ENCODE measurements at places on chromosomes 13 and 19.
A peak's percentile ranks its signal among the peaks of the same experiment; 100 is the strongest.

GRCh38 chr19:48442116-48443035 is 3.4 kb upstream of the GRWD1 start:
- DNase-seq, result no peak

DNA sequence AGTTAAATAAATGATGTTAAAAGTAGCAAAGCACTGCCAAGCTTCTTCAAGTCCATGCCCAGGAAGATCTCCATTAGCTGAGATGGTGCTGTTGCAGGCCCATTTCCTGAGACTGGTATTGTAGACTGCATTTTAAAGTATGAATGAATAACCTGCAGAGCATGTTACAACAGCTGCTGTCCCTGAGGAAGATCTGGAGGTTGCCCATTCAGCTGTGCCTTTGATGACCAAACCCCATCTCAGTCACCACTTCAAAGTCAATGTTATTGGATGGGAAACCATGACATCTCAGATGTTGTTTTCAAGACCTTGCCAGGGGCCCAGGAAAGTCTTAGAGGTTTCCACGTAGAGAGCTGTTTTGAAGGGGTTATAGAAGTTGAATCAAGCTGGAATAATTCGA is 281.3 kb downstream of the MTUS2 start:
- no peak for DNase-seq

DNA sequence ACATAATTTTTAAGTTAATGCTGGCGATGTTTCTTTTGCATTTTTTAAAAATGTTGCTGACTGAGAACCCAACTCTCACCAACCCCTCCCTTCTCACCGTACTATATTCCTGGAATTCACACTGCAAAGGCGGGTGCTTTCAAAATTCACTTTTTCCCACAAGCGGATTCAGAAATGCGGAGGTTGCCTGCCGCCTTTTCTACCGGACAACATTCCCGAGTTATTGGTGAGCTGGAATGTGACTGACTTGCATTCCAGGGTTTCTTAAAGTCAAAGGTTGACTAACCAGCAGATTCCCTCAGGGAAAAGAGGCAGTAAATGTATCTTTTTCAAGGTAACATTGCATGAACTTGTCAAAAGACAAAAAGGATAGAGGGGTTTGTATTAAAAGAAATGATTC is 113.3 kb downstream of the RAB20 start:
- DNase-seq, result peak; percentile 61

- DNase-seq, result no peak
Measured at GRCh38 chr19:28990522-28990921, 222.4 kb downstream of the UQCRFS1 start.

DNA sequence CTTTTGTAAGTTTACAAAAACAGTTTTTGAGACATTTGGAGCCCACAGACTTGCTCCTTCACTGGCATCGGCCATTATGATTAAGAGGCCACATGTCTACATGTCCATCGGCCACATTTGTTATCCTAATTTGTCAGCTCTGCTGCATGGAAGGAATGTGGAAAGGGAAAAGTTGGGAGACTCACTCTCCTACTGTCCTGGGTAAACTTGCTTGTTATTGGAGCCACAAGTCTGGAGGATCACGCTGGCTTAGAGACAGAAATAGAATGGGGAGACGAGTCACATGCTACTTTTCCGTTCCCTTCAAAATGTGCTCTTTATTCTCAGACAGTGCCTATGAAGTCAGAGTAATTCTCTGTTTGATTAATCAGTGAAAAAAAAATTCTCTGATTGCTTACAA is 741.2 kb upstream of the PCDH9 start:
- no peak for DNase-seq

DNA sequence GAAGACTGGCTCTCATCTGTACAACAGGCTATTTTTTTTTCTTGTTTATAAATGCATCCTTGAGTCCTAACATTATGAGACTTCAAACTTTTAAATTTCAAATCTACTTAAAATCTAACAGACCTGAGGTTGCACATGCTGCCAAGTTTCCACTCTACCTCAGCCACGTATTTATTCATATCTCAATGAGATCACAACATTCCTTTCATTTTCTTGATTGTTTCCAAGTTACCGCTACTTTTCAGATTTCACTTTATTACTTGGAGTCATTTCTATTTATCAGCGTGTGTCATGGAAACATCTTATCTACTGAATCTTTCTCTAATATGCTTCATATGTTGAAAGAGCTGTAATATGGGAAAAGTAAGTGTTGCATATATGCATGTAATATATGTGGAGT is 1257.5 kb upstream of the ATXN8OS start:
- DNase-seq, result no peak

DNA sequence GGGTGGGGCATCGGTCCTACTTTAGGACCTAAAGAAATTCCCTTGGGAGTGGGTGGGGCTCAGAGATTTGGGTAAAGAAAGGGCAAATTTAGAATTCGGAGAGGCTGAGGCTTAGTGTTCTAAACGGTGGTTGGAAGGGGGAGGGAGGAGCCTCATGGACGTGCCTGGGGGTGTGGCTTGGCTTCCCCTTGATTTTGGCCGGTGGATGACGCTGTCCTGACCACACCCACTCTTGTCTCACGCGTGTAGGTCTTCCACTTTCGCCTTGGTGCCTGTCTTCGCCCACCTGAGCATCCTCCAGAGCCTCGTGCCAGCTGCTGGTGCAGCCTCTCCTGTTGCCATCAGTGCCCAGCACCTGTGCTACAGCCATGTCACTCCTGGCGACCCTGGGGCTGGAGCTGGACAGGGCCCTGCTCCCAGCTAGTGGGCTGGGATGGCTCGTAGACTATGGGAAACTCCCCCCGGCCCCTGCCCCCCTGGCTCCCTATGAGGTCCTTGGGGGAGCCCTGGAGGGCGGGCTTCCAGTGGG is 1.2 kb upstream of the NUP62 start:
- DNase-seq, result no peak

GRCh38 chr13:60402022-60402421 is 5.0 kb downstream of the TDRD3 start:
- peak; percentile 63 for DNase-seq

DNA sequence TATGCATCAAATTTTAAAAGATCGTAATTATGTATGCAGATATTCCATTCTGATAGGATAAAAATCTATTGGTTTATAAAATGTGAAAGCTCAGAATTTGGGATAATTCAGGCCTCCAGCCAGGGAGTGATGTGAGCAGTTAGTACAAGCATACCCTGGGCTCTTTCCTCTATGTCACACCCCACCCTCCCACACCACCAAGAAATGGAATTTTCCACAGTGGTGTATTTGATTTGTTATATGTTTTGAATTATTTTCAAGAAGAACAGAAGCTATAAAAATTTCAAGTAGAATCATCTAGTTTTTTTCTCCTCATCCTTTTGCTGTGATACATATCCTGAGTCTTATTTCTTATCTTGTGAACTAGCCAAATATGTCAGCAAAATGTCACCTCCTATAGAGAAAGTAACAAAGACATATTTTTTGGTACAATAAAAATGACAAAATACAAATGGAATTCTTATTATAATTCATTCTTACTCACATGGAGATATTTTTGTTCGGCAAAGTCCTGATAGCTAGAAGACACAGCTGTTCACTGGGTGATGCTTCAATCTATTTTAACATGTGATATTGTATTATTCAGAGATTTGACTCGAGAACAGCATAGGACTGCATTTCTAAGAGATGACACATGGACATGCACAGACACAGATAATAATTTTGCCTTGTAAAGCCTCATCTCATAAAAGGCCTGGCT is 61.2 kb upstream of the FRY start:
- DNase-seq, result no peak

DNA sequence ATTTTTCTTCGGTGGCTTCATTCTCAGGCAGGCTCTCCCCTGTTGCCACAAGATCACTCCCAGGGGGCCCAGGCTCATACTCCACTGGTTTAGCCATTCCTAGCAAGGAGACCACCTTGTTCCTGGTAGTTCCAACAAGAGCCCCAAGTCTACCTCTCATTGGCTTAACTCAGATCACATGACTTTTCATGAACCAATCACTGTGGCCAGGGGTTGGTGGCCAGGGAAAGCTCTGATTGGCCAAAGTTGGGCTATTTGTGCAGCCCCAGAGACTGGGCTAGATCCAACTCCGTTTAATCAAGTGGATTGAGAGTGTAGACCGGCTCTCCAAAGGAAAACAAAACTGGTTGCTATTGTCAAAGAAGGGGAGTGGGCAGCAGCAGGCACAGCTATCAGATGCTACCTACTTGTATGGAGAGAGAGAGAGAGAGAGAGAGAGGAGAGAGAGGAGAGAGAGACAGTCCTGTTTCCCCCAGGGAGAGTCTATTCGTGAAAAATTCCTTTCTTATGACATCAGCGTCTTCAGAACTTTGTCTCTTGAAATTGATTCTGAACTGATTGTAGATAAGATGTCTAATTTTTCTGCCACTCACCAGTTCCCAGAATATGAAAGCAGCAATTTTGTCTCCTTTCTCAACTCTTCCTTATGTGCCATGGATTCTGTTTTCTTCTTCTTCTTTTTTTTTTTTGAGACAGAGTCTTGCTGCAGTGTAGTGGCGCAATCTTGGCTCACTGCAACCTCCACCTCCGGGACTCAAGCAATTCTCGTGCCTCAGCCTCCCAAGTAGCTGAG is 5.9 kb downstream of the CEACAM19 start:
- DNase-seq, result peak; percentile 79

DNA sequence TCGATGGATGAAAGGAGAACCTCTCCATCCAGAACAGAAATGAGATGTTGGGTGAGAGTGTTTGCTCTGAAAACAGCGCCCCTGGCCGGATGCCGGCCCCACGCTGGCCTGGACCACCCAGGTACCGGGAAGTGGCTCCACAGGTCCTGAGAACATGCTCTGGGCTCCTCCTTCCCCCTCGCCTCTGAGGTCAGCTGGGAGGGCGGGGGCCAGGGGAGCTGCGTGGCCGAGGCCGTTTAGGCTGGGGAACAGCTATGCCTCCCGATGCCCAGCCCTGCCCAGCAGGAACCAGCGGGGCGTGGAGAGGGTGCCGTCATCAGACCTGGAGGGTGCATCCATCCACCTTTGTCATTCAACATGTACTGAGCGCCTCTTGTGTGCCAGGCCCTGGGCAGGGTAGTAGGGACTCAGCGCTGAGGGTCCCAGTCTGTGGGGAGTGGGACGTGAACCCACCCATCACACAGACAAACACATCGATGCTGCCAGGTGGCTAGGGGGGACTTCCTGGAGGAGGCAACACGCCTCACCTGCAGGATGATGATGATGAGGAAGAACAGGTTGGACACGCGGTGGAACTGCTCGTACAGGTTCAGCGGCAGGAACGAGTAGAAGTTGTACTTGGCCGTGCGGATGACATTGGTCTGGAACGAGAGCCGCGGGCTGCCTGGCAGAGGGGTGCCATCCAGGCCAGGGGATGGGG is 4.2 kb downstream of the ATP8B3 start:
- DNase-seq, result no peak

DNA sequence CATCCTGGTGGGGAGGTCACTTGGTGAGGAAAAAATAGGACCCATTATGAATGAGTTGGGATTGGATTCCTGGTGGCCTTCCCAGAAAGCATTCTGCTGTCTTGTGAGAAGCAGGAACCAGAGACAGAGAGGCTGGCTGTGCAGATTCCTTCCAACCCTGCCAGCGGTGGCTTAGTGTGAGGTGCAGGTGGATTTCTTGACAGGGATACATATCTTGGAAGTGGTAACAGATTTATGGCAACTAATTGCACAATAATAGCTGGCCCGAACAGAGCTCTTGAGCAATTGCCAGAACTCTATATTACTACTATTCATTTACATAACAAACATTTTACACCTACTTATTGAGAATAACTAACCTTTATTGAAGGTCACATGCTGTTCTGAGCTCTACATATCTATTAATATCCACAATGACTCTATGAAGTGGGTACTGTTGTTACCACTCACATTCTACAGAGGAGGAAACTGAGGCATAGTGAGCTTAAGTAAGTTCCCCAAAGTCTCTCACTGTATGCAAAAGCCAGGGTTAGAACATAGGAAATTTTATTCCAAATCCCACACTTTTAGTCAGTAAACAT is 173.9 kb upstream of the SERP2 start:
- DNase-seq, result no peak

GRCh38 chr13:79541426-79542049 is 60.6 kb downstream of the NDFIP2 start:
- peak; percentile 25 for DNase-seq
